ENCODE measurements at places on chromosomes 3 and 15. TPM values are rescaled to one million over a fixed set of nuclear protein-coding genes. Genes with fewer than 3 reads are reported as not detected.
A peak's percentile ranks its signal among the peaks of the same experiment; 100 is the strongest.

The GNB4 gene
- 11.6 TPM for total RNA-seq

The MYO5C gene
- 14.9 TPM for total RNA-seq

The ZNF80 gene
- not detected for total RNA-seq

DNA sequence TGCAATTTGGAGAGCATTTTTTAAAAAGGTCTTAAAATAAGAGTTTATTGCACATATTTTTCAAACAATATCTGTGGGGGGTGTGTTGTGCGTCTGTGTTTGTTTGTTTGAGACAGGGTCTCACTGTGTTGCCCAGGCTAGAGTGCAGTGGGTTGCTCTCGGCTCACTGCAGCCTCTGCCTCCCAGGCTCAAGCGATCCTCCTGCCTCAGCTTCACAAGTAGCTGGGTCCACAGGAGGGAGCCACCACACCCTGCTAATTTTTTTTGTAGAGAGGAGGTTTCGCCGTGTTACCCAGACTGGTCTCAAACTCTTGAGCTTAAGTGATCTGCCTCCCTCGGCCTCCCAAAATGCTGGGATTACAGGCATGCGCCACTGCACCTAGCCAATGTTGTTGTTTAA lies 2.7 kb downstream of the MLF1 start:
- peaks cover 4% of the 10 kb centered on the region for H3K4me1 ChIP-seq
- H3K36me3 ChIP-seq: no peaks in the 10 kb centered on the region
- no peak overlapping the region for H3K4me3 ChIP-seq
- DNase-seq: no peak

DNA sequence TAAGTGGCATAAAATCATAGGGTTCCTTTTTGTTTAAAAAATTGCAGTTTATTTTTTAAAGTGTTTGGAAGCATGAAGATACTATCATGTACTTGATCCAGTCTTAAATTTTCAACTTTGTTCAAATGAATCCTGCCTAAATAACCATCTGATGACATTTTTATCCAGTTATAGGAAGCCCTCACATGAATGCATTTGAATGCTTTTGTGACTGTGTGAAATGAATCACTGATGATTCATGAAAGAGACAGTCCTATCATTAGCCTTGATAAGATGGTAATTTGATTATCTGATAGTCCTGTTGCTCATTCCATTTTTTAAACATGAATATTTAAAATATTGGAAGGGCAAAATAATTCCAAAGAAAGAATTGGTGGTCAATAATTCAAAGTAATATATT lies 401.9 kb upstream of the ROBO2 start:
- H3K27ac ChIP-seq: no peak overlapping the region
- DNase-seq: no peak
- no peaks in the 10 kb centered on the region for H3K27me3 ChIP-seq
- no peaks in the 10 kb centered on the region for H3K36me3 ChIP-seq

GRCh38 chr3:141485641-141486495 lies 959 bp upstream of the RASA2 start:
- no peaks in the 10 kb centered on the region for H3K27me3 ChIP-seq
- H3K27ac ChIP-seq: no peak overlapping the region
- peaks cover 3% of the 10 kb centered on the region for H3K4me1 ChIP-seq
- no peaks in the 10 kb centered on the region for H3K36me3 ChIP-seq
- no peak for DNase-seq
- H3K4me3 ChIP-seq: peak overlapping the region; percentile 76

- no peak overlapping the region for H3K4me3 ChIP-seq
- peaks cover 21% of the 10 kb centered on the region for H3K4me1 ChIP-seq
- no peaks in the 10 kb centered on the region for H3K27me3 ChIP-seq
- DNase-seq: peak; percentile 56
- no peaks in the 10 kb centered on the region for H3K36me3 ChIP-seq
- H3K27ac ChIP-seq: peak overlapping the region; percentile 87
These were observed 1.8 kb upstream of the ZBTB38 start for GRCh38 chr3:141366285-141367037.

Data from ovary (tissue), 10 donors.